Heart left ventricle (tissue), 16 donors: ENCODE measurements at places on chromosomes 12 and 14.

GRCh38 chr12:68981516-68981915, 48.5 kb upstream of the CPM start:
- no peaks in the 10 kb centered on the region for H3K4me1 ChIP-seq
- H3K36me3 ChIP-seq, result no peaks in the 10 kb centered on the region
- H3K27ac ChIP-seq, result no peak overlapping the region
- no peaks in the 10 kb centered on the region for H3K27me3 ChIP-seq
- H3K4me3 ChIP-seq, result no peak overlapping the region
- no peak for DNase-seq

- no peak overlapping the region for H3K27ac ChIP-seq
- H3K4me3 ChIP-seq, result no peak overlapping the region
- no peaks in the 10 kb centered on the region for H3K27me3 ChIP-seq
- no peak for DNase-seq
- no peaks in the 10 kb centered on the region for H3K36me3 ChIP-seq
These were observed 145.8 kb downstream of the BICD1 start for GRCh38 chr12:32252199-32253073.

- no peak for DNase-seq
- H3K27ac ChIP-seq, result no peak overlapping the region
- peaks cover 13% of the 10 kb centered on the region for H3K4me1 ChIP-seq
- no peaks in the 10 kb centered on the region for H3K36me3 ChIP-seq
- H3K27me3 ChIP-seq, result peaks cover 39% of the 10 kb centered on the region
These were observed 20.6 kb upstream of the CEP170B start for GRCh38 chr14:104844306-104845032.

DNA sequence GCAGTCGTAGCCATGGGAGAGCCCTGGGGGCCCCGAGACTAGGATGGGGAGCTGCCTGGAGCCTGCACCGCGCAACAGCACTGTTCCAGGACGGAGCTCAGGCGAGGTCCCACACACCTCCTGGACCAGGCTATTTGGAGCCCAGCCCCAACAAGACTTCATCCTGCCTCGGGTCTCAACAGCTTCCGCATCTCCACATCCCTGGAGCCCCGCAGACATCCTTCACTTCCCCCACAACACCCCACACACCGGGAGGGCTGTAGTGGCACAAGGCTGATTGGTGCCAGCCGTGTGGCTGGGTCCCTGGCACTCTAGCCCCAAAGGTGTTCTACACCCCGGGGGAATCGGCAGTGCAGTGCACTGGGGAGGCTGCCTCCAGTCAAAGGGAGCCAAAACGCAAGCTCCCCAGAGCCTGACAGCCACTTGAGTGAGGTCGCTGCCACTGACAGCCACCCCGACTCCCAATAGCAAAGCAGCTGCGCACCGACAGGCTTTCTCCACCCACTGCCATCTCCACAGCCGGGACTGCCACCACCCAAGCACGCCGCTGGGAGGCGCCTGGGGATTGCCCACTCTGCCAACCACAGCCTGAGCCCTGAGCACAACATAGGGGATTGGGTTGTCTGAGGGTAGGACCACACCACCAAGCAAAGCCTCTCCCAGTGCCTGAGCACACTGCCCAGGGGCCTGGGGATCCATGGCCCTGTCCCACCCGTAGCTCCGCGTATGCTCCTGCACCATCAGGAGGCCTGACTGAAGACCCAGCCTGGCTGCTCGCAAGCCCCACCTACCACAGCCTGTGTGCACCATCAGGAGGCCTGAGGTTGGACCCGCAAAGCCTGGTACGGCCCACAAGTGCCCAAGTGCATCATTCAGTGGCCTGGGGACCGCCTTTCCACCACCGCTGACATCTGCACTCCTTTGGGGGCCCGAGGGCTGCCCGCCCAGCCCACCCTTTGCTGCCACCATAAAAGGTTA, 13.2 kb upstream of the KLRF1 start:
- no peak overlapping the region for H3K4me3 ChIP-seq
- DNase-seq, result peak; percentile 68
- no peak overlapping the region for H3K27ac ChIP-seq
- H3K36me3 ChIP-seq, result no peaks in the 10 kb centered on the region
- H3K4me1 ChIP-seq, result no peaks in the 10 kb centered on the region

GRCh38 chr14:63486738-63487137, 56.4 kb downstream of the PPP2R5E start:
- no peaks in the 10 kb centered on the region for H3K27me3 ChIP-seq
- H3K36me3 ChIP-seq, result no peaks in the 10 kb centered on the region
- H3K4me3 ChIP-seq, result no peak overlapping the region
- no peak for DNase-seq

DNA sequence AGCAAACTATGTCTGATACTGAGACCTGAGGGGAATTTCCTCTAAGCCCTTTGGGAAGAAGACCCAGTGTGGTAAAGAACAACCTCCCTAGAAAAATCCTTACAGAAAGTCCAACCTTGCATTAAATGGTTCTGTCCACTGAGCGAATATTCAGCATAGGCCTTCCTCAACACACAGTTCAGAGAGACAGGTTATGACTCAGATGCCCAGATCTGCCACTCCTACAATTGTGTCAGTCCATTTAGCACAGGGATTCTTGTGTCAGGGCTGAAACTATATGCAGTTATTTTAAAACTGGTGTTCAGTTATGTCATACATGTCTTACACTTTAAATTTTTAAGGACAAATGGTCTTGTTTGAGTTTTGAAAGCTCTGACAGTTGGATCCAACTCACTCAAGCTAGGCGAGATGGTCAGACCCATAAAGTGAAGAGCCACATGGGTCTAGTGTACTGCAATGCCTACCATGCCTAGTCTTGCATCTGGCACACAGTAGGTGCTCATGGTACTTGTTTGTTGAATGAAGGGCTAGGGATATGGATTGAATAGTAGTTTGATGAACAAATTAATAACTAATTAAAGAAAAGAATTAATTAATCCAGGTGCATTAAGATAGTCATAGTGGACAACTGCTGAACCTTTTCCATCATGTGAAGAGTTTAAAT, 207.5 kb upstream of the PWP1 start:
- no peaks in the 10 kb centered on the region for H3K36me3 ChIP-seq
- no peak overlapping the region for H3K27ac ChIP-seq
- H3K27me3 ChIP-seq, result peaks cover 3% of the 10 kb centered on the region
- no peak overlapping the region for H3K4me3 ChIP-seq

GRCh38 chr14:24422261-24422660, 7.2 kb downstream of the CBLN3 start:
- H3K4me1 ChIP-seq, result peaks cover 21% of the 10 kb centered on the region
- H3K36me3 ChIP-seq, result no peaks in the 10 kb centered on the region
- DNase-seq, result no peak
- H3K4me3 ChIP-seq, result no peak overlapping the region
- no peaks in the 10 kb centered on the region for H3K27me3 ChIP-seq

DNA sequence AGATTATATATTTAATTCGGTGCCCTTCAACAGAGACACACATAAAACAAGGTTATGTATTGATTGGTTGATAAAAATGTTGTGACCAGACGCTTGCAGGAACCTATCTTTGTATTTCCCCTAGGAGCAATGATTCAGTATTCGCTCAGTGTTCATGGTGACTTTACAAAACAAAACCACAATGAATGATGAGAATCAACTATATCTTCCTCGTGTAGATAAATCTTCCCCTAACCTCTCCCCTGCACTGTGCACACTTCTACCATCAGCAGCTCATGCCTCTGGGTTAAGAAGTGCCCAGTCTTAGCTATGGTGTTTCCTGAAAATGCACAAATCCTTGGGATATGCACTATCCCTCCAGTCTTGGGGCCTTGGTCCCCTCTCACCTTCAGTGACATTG, 16.3 kb downstream of the RIN3 start:
- peaks cover 3% of the 10 kb centered on the region for H3K4me1 ChIP-seq
- H3K36me3 ChIP-seq, result no peaks in the 10 kb centered on the region
- H3K27ac ChIP-seq, result no peak overlapping the region
- H3K27me3 ChIP-seq, result no peaks in the 10 kb centered on the region
- H3K4me3 ChIP-seq, result no peak overlapping the region
- DNase-seq, result no peak

- no peak overlapping the region for H3K27ac ChIP-seq
- peaks cover 3% of the 10 kb centered on the region for H3K27me3 ChIP-seq
- peaks cover 2% of the 10 kb centered on the region for H3K4me1 ChIP-seq
- DNase-seq, result no peak
- no peak overlapping the region for H3K4me3 ChIP-seq
These were observed 117.1 kb downstream of the PHETA1 start for GRCh38 chr12:111251787-111252186.

DNA sequence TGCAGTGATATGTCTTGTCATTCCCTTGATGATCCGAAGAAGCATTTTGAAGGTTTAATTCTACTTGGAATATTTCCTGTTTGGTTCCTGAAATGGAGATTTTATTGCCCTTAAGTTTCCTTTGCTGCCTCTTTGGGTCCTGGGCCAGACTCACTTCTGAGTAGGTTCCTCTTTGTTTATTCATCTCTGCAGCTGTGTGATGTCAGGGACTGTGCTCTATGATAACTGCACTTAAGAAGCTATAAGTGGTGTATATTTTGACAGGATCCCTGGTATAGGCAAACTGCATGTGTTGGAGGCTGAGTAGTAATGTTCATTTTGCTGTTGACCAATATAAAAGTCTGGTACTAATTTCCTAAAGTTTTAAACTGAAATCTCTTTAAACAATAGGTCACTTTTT, at the start of gene KLRC4:
Gene KLRC4 (minus strand): TSS at position 366 of the 400 bp plus-strand sequence. CDS start 182 bp downstream, at position 184.
- H3K4me1 ChIP-seq, result no peaks in the 10 kb centered on the region
- DNase-seq, result no peak
- no peak within 1 kb of the TSS for H3K4me3 ChIP-seq
- no peaks in the 10 kb centered on the region for H3K27me3 ChIP-seq

- H3K36me3 ChIP-seq, result no peaks in the 10 kb centered on the region
- H3K27ac ChIP-seq, result no peak overlapping the region
- H3K27me3 ChIP-seq, result no peaks in the 10 kb centered on the region
- no peak overlapping the region for H3K4me3 ChIP-seq
- no peaks in the 10 kb centered on the region for H3K4me1 ChIP-seq
These were observed 311.9 kb downstream of the AACS start for GRCh38 chr12:125377093-125377492.
